Mucosa of descending colon (tissue), 3 donors: ENCODE measurements at places on chromosomes 16 and 17. TPM values are rescaled to one million over a fixed set of nuclear protein-coding genes. Genes with fewer than 3 reads are reported as not detected.

DNA sequence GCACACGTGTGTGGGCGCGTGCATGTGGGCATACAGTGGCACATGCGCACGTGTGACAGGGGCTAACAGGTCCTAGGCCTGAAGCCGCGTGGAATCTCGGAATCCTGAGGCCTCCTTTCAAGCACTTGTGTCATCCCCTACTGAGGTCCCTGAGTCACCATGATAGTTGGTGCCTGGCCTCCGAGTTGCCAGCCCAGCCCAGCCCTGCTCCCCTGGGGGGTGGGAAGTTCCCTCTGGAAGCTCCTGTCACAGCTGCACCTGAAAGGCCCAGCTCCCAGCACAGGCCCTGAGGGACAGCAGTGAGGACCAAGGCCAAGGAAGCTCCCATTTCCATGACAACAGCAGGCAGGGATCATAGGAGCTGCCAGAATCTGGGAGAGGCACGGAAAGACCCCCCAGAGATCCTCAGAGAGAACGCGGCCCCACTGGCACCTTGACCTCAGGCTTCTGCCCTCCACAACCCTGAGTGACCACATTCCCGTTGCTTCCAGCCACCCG is 35.4 kb upstream of the ENPP7 start:
- DNase-seq, result no peak

GRCh38 chr16:79302731-79303130 is 297.8 kb downstream of the MAF start:
- DNase-seq, result no peak

DNA sequence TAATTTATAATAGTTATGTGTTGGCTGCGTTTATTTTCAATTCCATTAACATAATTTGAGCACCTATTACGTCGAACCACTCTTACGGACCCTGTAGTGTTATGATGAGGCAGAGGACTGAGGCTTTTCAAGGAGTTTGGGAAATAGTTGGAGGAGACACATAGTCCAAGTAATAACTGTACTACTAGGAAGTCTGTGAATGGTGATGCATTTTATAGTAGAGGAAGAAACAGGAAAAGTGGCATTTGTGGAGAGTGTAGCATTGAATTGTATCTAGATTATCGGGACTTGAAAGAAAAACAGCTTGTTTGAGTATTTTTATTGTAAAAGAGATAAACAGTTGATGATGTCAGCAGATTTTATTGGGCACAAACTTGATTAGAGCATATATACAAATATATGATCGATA is 1.7 kb downstream of the NFATC3 start:
- DNase-seq, result no peak

The UMOD gene
- total RNA-seq, result not detected

The SMPD3 gene
- 82.7 TPM for total RNA-seq

The PIP4K2B gene
- total RNA-seq, result 44.8 TPM

The WNT9B gene
- not detected for total RNA-seq

DNA sequence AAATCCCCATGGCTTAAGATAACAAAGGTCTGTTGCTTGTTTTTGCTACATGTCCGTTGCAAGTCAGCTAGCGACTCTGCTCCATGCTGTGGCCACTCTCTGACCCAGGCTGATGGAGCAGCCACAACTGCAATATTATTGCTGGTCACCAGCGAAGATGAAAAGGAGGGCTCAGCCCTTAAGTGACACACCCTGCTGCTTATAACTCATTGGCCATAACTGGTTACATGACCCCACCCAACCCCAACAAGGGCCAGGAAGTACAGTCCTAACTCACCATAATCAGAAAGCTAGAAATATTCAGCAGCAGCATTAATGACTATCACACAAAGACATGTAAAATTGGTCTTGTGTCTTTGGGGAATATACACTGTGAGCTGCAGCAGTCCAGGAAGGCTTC is 224.3 kb downstream of the SOX9 start:
- peak; percentile 18 for DNase-seq

- no peak for DNase-seq
Measured at GRCh38 chr16:686459-687260, 2.5 kb upstream of the JMJD8 start.

The ACE gene
- total RNA-seq, result 24.6 TPM

- no peak for DNase-seq
Measured at GRCh38 chr17:13078591-13079385, 61.0 kb upstream of the ELAC2 start.

The KRTAP4-6 gene
- not detected for total RNA-seq

The OTOA gene
- 0.36 TPM for total RNA-seq

The ADAM11 gene
- total RNA-seq, result 0.17 TPM

The SRCIN1 gene
- 2.5 TPM for total RNA-seq

DNA sequence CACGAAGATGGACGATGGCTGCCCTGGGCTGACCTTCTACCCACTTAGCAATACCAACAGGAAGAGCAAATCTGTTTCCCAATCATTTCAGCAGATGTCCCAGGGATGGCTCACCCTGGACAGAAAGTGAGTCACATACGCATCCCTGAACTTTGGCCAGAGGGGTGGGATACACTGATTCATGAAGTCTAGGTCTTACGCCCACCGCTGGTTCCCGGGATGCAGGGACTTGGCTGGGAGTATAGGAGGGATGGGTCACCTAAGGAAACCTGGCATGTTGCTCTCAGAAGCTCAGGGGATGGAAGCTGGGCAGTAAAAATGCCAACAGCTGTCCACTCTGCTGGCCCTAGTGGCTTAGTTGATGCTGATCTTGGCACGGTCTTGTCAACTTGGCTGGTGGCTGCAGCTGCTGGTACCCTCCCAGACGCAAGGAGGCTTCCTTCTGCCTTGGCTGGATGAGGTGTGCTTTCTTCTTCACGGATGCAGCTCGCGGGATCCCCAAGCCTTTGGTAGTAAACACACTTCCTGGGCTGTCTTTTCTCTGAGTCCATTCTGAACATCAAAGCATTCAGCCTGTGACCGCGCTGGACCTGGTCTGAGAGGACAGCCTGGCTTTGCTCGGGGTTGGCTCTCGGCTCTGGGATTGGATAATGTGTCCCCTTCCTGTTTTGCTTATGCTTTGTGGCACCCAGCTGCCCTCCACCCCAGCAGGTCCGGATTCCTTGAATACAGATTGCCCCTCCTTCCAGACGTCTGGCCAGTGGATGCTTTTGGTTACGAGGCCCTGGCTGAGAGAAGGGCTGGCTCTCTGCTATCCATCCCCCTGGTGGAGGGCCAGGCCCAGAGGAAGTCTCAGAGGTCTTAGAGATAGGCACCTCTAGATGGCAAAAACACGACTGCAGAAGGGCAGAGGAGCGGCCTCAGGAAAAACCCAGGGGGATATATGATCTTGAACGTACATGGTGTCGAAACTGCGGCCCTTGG is 71.5 kb downstream of the RAP1GAP2 start:
- no peak for DNase-seq

The PERCC1 gene
- total RNA-seq, result 0.34 TPM

DNA sequence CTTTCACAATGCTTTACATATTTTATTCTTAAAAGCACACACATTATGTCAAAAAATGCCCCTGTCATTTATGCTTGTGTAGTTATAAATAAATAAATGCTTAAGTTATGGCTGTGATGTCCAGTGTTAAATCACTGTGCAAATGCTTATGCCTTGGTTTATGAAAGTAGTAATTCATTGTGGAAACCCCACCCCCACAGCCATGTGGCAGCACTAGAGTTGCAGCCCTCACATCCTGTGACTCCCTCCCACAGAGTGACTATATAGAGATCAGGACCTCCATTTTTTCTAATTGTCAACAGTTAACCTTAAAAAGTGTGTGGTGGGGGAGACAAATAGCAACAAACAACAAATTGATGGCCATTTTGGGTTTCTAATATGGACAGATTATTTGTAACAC is 2.4 kb downstream of the SKAP1 start:
- no peak for DNase-seq
